ENCODE measurements at places on chromosomes 2 and 18.
A peak's percentile ranks its signal among the peaks of the same experiment; 100 is the strongest.

- DNase-seq: no peak
These were observed 10.1 kb upstream of the SESTD1 start for GRCh38 chr2:179274749-179275148.

GRCh38 chr2:230904856-230905447, 20.1 kb downstream of the GPR55 start:
- DNase-seq: no peak

- DNase-seq: peak; percentile 69
These were observed 183.1 kb upstream of the ARL4C start for GRCh38 chr2:234679741-234680687.

DNA sequence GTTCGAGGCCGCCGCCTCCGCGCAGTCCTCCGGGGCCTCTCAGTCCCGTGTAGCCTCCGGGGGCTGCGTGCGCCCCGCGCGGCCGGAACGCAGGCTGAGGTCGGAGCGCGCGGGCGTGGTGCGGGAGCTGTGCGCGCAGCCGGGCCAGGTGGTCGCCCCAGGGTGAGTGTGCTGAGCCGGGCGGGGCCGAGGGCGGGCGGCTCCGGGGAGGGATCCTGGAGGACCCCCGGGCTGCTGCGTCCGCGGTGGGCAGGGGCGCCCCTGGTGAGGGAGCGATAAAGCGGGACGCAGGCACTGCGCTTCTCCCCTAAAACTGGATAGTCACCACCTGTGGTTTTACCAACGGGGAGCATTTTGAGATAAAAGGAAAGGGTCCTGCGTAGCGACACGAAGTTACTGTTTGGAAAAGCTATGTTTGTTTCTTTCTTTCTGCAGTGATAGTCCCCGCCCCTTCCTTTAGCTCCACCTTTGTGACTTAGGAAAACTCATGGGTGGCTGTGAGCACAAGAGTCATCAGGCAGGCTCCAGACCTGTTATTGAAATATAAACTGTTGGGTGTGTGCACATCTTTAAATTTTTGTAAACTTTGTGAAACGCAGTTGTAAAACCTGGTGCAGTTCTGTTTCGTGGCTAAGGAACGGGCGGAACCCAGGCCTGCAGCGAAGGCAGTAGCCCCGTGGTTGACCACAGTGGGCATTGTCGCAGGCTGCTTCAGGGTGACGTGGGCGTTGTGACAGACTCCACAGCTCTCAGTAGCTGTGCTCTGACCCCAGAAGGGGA, 687 bp downstream of the CTDP1 start:
- DNase-seq: no peak

- DNase-seq: no peak
These were observed 126.8 kb downstream of the PXDN start for GRCh38 chr2:1617425-1618021.

DNA sequence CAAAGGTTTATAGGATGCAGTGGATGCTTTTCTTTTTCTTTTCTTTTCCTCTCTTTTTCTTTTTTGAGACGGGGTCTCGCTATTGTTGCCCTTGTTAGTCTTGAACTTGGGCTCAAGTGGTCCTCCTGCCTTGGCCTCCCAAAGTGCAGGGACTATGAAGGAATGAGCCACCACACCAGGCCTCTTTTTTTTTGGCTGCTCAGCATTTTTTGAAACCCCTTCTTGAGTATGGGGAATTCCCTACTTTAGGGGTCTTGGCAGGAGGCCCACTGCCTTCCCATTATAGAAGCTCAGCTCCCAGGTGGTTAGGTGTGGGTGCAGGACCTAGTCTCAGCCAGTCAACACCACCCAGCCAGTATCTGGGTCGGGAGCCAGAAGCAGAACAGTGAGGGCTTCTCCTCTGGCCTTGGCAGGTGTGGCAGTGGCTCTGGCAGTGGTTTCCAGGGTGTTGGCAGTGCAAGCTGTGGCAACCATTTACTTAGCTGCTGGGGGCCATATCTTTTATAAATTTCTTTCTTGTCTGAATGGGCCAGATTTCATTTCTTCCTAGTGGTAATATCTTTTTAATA, 51.4 kb upstream of the ACYP2 start:
- DNase-seq: peak; percentile 62

- DNase-seq: peak; percentile 44
These were observed 52.0 kb downstream of the KIF5C start for GRCh38 chr2:148926981-148927401.

DNA sequence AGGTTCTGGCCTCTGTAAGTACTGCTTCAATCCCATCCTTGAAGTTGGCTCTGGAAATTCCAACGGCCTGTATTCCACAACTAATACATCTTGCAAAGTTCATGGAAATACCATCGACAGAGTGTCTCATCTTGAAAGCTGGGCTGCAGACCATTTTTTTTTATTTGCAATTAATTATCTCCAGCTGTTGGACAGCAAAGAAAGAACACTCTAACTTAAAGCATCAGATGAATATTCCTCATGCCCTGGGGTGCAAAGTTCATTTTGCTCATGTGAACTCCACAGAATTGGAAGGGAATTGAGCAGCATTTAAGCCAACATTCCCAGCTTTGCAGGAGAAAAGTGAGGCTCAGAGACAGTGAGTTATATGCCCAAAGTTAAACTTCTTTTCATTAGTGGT, 96.5 kb upstream of the PIEZO2 start:
- no peak for DNase-seq

- DNase-seq: peak; percentile 43
These were observed 77.2 kb upstream of the NFU1 start for GRCh38 chr2:69514406-69514805.

- no peak for DNase-seq
These were observed 396.3 kb upstream of the CHST9 start for GRCh38 chr18:27581296-27581904.

DNA sequence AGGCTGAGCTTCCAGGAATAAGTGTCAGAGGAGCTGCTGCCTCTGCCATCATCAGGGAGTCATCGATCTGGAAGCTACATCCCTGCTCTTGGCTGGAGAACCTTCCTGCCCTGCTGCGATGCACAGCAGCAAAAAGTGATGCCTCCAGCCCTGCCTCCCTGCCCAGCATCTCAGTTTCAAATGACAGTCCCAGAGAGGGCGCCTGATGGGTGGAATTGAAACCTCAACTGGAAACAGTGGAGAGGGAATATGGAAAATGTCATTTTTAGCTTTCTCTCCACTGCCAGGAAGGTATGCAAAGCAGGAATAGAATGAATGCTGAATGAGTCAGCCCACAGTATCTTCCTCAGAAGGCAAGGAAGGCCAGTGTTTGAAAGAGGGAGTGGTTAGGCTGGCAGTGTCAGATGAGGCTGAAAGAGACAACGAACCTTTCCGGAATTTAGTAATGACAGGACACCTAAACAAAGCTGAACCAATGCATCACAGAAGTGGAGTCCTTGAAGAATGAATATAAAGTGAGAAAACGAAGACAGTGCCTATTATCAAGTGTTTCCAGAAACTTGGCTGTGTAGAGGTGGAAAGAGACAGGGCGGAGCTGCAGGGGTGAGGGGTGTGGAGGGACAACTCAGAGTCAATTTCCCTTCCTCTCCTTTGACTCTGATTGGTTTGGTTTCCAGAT, 153.9 kb upstream of the NDUFV2 start:
- DNase-seq: no peak

GRCh38 chr18:55206927-55207326, 247.7 kb upstream of the CCDC68 start:
- no peak for DNase-seq

DNA sequence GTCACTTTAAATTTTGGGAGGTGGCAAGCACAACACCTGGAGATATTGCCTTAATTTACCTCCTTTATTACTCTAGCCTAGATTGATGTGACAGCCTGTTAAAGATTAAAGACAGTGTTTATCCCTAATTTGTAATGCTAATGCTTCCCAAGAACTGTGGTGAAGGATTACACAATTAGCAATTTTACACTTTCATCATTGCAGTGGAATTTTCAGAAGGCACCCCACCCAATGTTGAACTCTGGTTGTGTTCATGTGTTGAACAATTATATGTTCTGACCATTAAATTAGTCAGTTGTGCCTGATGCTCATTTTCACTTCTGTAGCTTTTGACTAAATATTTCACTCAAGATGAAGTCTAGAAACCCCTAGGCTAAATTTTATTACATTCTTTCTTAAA, 317.1 kb upstream of the CWC22 start:
- no peak for DNase-seq

DNA sequence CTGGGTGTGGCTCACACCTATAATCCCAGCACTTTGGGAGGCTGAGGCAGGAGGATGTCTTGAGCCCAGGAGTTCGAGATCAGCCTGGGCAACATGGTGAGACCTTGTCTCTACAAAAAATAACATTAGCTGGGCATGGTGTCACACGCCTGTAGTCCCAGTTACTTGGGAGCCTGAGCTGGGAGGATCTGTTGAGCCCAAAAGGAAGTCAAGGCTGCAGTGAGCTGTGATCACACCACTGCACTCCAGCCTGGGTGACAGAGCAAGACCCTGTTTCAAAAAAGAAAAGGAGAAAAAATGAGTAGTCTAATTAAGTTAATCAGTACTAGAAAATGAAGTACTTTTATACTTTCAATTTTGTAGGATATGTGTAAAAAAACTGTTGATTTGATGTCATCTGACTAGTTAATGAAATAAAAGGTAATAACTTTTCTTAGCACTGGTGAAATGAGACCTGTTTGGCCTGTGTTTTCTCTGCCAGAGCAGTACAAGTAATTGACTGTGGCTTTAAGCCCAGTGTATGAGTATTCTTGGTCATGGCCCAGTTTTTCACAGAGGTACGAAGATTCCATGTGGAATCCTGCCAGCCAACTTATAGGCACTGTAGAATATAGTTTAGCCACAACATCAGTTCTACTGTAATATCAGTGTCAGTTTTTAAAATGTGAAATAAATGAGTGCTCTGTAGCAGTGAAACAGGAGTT, 35.8 kb downstream of the MFSD6 start:
- DNase-seq: no peak

DNA sequence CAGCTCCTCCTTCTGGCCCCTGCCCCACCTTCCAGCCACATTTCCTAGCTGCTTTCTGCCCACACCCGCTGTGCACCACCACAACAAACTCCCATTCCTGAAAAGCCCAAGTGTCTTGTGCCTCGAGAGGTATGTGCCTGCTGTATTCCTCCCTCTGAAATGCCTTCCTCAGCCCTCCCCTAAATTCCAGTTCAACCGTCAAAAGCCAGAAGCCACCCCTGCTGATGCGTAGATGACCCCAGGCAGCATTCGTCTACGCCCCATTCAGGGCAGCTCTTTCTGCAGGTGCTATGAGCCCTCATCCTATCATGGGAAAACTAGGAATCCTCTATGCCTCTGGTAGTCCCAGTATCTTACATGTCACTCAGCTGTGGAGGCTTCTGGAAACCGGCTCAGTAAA, 71.7 kb downstream of the DNMT3A start:
- DNase-seq: no peak

GRCh38 chr2:205574001-205574400, 108.3 kb upstream of the NRP2 start:
- no peak for DNase-seq

DNA sequence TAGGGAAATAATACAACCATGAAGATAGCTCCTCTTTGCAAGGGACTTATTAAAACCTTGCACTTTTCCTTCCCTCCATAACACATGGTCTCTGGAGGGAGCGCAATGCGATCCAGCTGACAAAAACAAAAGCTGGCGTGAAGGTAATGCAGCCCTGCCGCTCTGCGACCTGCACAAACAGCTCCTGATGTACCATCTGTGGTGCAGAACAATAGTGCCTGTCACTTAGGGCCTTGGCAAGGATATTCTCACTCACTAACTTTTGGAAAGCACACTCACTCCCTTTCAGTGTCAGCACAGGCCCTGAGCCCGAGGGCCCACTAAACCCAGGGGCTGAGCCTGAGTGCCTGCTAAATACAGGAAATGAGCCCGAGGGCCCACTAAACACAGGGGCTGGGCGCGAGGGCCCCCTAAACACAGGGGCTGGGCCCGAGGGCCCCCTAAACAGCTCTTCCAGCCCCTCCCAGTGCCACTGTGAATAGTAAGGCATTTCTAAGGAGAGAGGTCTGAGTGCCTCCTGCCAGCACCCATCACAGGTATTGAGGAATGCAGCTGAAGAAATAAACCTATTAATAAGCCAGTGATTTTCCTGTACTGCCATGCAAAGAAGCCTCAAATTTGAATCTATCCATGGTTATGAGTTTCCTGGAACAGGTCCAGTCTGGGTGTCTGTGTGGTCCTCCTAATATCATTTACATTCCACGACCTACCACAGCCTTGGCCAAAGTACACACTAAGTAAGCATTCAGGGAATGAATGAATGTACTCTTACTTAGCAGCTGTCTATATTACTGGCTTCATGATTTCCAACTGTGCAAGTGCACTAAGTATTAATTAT, 9.3 kb downstream of the L3MBTL4 start:
- no peak for DNase-seq

GRCh38 chr2:236176417-236176816, 8.2 kb upstream of the GBX2 start:
- DNase-seq: no peak

- DNase-seq: no peak
These were observed 22.3 kb downstream of the INPP1 start for GRCh38 chr2:190365499-190366204.

DNA sequence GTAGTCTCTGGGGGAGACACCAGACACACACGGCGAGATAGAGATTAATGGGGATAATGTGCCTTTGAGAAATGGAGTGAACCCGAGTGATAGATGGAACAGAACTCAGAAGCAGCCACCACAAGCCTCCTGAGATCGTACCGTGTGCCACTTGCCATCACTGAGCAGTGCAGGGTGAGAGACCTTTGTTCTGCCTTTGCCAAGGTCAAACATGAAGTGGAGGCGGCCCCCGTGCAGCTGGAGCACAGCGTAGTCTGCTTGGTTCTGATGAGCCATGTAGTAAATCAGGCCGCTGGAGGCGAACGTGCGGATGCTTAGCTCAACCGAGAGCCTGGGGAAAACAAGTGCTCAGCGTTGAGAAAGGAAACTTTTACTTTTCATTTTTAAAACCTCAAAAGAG, 167.0 kb downstream of the LAMA1 start:
- no peak for DNase-seq

DNA sequence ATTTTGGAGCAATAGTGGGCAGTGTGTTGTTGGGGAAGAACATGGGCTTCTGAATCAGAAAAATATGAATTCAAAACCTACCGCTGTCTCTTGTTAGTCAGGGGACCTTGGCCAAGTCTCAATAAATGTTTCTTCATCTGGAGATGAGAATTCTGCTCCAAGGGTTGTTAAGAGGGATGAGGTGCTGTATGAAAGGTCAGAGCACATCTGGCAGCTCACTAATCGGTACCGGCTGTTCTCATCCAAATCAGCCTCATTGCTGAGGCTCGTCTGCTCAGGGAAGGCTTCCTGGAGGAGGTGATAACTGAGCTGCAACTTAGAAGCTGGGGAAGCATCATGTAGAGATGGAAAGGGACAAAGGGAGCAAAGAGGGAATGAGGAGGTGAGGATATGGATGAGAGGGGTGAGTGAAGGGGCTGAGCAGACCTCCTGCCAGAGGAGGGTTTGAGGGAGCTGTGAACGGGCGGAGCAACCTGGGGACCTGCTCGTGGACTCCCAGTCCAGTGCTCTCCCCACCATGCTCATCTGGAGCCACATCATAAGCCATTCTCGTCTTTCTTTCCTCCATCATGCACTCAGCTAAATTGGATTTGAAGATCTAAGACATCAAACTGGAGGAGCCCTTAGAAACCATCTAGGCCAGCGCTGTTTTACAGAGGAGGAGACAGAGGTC, 47.4 kb downstream of the GREB1 start:
- DNase-seq: no peak
